Esophagus mucosa (tissue), 1 donor: ENCODE measurements at places on chromosomes 5 and 9.

DNA sequence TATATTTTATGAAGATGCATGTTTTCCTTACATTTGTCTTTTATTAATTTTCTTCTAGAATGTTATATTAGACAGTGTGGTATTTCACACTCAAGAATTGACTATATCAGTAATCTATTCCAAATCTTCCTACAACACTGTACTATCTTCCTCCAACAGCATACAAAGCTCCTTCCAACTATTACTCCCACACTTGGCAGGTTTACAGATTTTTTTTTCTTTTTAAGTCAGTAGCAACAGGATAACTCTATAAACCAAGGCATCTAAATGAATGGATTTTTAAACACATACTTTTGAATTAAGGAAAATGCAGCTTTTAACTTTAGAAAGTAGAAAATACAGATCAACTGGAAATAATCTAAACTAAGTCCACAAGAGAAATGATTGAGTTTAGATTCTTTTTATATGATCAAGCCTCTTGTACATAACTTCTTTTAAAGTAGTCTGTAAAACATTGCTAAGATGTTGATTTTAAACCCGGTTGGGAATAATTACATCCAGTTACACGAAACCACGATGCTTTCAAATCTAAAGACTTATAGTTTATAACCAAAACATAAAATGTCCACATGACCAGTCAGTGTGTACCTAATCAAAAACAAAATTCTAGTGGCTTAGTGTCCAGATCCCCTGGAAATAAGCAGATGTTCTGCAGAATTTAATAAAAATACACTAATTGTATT lies 281.6 kb downstream of the ADAMTS6 start:
- ATAC-seq: no peak

DNA sequence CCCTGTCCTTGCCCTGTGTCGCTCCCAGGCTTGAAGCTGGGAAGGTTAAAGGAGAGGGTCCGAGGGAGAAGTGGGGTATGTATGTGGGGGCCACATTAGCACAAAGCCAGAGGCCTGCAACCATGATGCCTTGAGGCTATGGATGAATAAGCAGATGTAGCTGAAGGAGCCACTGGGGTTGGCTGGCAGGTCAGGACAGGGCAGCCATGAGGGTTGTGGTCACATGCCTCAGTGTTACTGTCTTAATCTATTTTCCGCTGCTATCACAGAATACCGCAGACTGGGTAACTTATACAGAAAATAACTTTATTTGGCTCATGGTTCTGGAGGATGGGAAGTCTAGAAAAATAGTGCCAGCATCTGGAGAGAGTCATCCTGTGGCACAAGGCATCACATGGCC lies 9.2 kb upstream of the GRHPR start:
- no peak for ATAC-seq

GRCh38 chr5:53397141-53397757 lies 83.2 kb upstream of the FST start:
- no peak for ATAC-seq

DNA sequence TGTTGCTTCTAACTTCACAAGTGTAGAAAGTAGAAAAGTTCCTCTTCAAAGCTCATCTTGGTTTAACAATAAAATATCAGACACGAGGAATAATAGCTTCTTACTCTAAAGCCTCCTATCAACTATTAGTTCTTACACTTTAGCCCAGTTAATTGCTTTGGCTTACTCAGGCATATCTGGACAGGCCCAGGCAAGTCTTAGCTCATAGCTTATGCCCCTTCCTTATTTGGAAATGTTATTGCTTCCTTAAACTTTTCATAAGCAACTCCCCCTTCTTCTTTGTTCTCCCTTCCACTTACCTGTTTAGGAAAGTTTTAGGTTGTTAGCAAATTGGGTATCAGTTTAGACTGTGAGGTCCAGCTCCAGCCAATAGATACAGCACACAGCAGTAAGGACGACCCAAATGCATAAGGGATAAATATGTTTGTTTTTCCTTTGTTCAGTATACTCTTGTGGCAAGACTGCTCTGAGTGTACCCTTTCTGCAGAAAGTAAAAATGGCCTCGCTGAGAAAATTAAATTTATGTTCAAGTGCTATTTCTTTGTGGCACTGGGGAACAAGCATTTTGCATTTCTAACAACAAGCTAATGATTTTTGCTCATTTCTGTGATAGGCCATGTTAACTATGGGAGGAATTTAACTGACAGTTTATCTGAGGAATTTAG lies 162.1 kb downstream of the SMC2 start:
- no peak for ATAC-seq

DNA sequence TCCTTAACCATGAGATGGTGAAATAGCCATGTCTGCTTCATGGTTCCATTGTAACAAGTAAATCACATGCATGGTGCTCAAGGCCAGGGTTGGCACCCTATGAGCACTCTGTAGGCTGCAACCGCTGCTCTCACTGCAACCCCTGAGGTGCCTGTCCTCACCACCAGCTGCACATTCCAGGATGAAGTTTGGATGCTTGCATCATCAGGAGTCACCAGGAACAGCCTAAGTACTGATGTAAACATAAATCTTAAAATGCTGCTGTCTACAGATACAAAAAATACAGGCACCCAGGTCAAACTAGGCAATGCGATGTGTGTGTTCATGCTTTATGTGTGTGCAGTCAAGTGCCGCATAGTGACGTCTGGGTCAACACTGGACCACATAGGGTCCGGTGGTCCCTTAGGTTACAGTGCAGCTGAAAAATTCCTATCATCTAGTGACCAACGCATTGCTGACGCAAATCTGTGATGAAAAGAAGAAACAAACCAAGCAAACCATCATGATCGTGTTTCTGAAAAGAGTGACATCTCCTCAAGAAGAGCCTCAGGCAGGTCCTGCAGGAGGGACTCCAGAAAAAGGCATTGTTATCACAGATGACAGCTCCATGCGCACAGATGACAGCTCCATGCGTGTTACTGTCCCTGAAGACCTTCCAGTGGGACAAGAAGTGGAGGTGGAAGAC lies 234.8 kb downstream of the AUH start:
- ATAC-seq: no peak

DNA sequence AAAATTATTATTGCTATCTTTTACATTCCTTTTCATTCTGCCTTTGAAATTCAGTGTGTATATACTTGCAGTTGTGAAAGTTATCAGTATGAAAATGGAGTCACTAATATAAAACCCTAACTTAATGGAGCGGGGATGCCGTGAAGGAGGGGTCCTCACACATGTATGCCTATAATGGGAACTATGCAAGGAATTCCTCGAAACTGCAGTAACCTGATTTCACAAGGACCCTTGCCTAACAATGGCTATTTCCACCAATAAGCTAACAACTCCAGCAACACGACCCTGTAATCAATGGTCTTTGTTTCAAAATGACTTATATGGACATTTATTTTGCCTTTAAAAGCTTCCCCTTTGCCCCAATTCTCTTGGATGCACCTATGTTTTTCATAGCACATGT lies 12.6 kb upstream of the MLLT3 start:
- ATAC-seq: no peak

- no peak for ATAC-seq
These were observed 156.1 kb upstream of the GHR start for GRCh38 chr5:42267091-42267490.

DNA sequence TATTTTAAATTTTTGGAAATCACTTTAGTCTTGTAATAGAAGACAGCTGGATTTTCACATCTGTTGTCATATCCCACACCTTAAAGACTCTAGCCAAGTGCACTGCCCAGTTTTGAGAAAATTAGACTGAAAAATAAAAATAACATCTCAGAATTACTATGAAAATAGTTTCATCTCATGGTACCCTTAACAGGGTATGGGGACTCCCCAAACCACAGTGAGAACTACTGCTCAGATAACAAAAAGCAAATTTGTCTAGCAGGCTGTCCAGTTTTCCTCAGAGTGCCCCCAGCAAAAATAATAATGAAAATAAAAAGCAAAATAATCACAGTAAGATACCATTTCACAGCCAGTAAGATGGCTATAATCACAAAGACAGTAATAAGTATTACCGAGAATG lies 6.5 kb downstream of the UBQLN1 start:
- ATAC-seq: no peak

DNA sequence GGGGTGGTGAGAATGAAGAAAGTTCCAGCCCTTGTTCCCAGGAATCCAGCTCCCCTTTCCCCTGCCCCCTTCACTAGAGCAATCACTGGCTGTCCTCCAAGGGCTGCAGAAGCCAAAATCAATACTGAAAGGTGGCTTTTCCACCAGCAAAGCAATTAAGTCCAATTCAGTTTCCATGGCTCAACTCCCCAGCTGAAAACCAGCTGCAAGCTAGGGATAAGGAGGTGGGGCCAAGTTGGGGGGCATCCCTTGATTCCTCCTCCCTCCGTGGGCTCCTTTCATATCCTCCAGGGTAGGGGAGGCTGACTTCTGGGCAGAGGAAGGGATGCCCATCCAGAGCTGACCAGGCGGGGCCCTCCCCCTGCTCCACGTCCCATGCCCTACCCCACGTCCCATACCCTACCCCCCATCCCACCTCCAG lies 22.7 kb downstream of the CAMK2A start:
- no peak for ATAC-seq

DNA sequence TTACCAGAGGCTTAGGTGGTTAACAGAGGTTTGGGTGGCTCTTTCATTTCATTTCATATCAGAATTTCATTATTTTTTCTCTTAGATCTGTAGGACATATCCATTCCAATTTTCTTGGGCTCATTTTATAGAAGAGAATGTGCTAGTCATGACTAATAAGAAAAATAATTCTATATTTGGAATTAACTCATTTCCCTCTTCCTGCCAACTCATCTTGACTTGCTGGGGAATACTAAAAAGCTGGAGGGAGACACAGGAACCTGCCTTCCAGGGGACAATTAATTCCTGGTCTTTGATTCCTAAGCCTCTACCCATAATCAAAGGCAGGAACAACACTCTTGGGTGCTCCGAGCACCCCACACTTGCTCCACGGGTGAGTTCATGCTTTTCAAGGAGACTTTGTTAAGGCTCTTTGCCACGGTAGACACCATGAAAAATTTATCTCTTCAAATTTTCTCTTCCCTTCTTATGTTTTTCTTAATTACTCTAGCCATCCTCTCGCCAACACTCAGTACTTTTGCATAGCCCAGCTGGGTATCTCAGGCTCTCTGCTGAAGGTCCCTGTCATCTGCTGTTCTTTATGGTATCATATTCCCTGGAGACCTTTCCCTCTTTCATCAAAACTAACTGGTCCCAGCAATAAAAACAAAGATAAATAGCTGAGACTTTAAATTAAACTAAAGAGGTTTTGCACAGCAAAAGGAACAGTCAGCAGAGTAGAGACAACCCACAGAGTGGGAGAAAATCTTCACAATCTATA lies 273.9 kb downstream of the NPR3 start:
- no peak for ATAC-seq

DNA sequence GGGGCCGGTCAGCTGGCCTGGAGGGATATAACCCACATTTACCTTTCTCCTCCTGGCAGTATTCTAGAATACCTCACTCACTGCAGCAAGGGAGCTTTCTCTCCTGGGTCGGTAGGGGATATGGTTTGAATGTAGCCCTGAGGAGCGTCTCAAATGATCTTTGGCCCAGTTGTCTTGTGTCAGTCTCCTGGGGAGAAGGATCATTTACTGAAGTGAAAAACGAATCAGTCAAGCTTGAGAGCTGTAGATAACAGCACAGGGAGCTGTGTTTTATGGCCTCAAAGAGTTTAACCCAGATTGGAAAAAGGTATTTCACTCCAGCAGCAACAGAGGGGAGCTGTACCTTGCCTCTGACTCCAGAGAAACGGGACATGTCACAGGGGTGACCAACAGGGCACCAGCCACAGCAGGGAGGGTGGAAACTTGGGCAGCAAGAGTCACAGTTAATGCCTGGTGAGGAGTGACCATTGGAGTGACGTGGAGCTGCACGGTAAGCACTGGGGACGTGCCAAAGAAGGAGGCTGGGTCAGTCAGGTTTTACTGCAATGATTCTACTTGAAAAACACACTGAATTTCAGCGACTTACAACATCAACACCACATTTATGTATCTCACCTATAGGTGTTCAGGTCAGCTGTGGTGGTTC lies 29.8 kb upstream of the ZFR start:
- peak; percentile 67 for ATAC-seq

- peak; percentile 83 for ATAC-seq
These were observed at the start of gene RAI14 for GRCh38 chr5:34656001-34656699. RAI14 (plus strand) TSS chr5:34656328; CDS start chr5:34686920, 30,592 bp downstream.

DNA sequence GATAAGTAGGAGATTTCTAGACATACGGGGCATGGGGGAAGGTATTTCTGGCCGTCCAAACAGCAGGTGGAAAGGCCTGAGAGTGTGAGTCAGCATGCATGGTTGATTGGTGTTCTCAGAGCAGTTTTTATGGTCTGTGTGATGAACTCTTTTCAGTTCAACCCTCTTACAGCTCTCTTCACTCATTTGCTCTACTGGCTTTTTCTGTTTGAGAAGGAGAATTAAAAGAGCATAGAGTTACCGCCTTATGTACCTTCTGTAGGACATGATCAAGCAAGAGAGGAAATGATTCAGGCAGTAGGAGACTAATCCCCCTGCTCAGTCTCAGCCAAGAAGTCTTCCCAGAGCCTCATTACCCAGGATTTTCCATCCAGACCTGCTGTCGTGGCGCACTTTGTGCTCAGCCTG lies 92.4 kb downstream of the PRDM6 start:
- ATAC-seq: peak; percentile 97

DNA sequence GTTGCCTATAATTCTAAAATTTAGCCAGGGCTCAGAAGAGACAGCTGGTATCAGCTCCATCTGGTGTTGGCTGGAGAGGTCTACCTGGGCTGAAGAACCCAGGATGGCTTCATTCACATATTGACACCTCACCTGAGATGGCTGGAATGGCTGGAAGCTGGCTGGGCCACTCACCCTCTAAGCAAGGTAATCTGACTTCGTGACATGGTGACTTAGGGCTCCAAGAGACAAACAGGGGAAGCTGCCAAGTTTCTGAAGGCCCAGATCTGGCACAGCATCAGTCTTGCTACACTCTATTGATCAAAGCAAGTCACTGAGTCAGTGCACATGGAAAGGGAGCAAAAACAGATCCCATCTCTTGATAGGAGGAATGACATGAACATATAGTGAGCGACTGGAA lies 102.3 kb downstream of the EPB41L4A start:
- ATAC-seq: peak; percentile 44

- ATAC-seq: no peak
These were observed 377.0 kb upstream of the ACTBL2 start for GRCh38 chr5:57859626-57860025.

DNA sequence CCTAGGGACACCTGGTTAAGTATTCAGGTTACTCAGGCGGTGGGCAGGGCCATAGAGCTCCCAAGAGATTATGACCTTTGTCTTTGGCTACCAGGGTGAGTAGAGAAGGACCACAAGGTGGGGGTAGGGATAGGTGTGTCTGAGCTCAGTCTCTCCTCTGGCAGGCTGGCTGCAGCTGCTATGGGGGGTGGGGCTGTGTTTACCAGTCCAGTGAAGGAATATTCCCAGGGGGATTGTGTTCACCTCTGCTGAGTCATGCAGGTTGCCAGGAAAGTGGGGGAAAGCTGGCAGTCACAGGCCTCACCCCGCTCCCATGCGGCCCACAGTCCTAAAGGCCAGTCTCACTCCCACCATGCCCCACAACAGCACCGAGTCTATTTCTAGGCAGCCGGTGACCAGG lies 53.6 kb upstream of the POU5F2 start:
- ATAC-seq: no peak

DNA sequence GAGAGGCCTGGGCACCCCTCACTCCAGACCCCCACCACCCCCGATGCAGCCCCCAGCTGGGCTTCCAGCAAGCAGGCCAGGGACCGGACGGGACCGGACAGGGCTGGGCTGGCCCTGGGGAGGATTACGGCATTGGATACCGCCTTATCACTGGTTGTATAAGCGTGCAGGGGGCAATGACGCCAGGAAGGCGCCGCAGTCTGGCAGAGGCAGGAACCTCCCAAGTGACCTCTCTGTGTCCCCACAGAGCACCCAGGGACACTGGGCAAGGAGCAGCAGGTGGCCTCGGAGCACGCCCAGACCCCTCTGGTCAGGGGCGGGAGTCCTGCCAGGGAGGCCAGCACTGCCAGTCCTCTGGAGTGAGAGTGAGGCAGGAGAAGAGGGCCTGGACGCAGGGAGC lies 723 bp upstream of the LCN15 start:
- no peak for ATAC-seq
